NCI-H1930 (cell line): ENCODE measurements at places on chromosomes 3 and 15.

DNA sequence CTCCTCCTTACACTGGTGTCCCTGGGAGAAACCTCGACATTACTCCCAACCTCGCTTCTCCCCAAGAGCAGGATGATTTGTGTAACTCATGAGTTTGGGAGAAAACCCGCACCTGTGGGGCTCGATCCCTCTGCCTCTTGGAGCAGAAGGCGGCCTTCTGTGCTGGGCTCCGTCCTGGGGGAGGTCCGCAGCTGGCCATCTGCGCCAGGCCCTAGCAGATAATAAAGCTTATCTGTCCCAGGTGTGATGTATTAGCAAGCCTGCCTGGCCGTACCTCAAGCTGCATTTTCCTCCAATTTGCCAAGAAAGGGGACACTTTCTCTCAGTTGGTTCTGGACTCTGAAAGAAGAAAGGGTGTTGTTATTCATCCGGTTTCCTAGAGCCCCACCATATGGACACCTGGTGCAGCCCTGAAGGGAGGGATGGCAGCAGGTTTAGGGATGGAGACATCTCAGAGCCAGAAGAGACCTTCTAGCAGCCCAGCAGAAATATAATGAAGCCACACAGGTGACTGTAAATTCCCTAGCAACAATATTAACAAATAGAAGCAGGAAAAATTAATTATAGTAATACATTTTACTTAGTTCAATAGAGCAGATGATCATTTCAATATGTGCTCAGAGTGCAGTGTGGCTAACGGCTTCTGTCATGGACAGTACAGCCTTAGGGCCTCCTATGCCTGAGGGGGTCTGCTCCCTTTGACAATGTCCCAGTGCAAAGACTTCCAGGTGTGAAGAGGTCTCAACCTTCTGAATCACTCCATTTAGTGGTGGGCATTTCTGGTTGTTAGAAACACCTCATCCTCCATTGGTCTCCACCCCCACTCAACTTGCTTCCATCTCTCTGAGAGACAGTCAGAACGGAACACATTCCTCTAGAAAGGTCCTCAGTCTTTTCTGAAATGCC lies 94.8 kb downstream of the CPN2 start:
- DNase-seq: no peak

GRCh38 chr15:73518180-73518862 lies 75.4 kb downstream of the REC114 start:
- DNase-seq: no peak

DNA sequence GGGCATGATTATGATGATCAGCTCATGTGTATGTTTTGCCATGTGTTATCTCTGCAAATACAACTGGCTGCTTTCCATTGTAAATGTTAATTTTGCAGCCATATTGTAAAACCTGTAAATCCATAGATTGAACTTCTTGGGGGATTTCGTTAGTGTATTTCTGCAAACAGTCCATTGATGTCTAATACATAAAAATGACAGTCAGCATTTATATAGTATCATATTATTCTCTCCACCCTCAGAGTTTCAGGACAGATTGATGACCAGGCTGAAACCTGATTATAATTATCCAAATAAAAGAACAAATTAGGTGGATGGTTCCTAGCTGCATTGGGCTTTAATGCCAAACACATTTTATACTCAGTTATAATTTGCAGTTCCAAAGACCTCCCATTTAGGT lies 276.8 kb downstream of the FEZF2 start:
- no peak for DNase-seq

DNA sequence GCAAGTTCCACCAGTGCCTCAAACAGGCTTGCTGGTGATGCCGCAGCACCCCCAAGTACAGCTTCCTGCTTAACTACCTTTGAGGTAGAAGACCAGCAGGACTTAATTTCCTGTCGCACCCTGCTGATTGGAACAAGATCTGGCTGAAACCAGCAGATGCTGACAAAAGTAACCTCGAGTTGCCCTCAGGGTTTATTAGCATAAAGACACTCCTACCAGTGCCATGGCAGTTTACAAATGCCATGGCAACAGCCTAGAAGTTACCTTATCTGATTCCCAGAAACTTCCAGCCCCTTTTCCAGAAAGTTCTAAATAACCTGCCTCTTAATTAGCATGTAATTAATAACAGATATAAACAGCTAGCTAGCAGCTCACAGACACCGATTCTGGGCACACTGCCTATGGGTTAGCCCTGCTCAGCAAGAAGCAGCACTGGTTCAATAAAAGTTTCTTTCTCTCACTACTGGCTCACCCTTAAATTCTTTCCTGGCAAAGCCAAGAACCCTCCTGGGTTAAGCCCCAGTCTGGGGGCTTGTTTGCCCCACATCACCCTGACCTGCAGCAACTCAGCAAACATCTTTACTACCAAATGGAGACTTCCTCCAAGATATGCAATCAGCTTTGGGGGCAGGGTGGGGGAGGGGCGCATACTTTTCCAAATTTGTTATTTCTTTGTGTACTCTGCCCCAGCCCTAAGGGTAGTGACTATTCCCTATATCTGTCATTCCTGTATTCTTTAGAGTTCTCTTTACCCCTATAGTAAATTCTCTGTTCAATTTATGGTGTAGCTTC lies 54.2 kb downstream of the MAP4 start:
- DNase-seq: no peak

GRCh38 chr3:38348903-38349302 lies 2.3 kb downstream of the XYLB start:
- DNase-seq: no peak
